ENCODE measurements at places on chromosomes 4 and X.

GRCh38 chr4:168832763-168833575 lies 177.1 kb downstream of the CBR4 start:
- DNase-seq, result peak; percentile 21

- DNase-seq, result no peak
These were observed 107.8 kb downstream of the SLC4A4 start for GRCh38 chr4:71446479-71447081.

DNA sequence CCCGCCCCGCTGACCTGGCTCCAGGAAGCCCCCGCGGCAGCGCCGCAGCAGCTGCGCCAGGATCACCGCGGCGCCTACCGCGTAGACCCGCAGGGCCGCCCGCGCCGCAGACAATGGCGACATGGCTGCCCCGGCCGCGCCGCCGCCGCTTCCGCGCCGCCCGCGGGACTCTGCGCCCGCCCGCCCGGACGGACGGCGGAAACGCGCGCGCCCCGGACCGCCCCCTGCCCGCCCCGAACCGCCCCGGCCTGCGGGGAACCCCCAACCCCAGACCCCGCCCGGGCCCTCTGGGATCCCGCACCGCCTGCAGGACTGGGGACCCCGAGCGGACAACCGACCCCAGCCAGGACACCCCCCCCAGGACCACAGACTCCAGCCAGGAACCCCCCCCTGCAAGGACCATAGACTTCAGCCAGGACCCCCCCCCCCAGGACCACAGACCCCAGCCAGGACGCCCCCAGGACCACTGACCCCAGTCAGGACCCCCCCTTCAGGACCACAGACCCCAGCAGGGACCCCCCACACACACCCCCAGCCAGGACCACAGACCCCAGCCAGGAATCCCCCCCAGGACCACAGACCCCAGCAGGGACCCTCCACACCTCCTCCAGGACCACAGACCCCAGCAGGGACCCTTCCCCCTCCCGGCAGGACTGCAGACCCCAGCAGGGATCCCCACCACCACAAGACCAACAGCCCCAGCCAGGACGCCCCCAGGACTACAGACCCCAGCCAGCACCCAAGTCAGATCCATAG lies at the start of the genes DHRSX and ZBED1:
DHRSX (minus strand) TSS at position 174 of the 756 bp plus-strand sequence; CDS start at position 123, 51 bp downstream.
ZBED1 (minus strand) TSS at position 174 of the 756 bp plus-strand sequence. CDS start 10,257 bp downstream, outside the sequence.
- no peak for DNase-seq

GRCh38 chrX:43644124-43644701 lies 11.9 kb upstream of the MAOA start:
- DNase-seq, result no peak

DNA sequence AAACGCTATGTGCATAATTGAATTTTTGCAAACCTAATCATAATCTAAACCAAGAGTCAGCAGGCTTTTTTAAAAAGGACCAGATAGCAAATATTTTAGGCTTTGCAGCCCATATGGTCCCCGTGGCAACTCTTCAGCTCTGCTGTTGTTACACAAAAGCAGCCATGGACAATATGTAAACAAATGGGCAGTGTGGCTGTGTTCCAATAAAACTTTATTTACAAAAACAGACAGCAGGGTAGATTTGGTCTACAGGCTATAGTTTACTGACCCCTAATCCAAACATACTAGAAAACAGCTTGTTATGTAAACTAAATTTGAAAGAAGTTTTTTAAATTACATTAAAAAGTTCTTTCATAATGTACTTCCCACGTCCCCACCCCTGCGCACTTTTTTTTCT lies 53.1 kb downstream of the FUNDC1 start:
- no peak for DNase-seq

DNA sequence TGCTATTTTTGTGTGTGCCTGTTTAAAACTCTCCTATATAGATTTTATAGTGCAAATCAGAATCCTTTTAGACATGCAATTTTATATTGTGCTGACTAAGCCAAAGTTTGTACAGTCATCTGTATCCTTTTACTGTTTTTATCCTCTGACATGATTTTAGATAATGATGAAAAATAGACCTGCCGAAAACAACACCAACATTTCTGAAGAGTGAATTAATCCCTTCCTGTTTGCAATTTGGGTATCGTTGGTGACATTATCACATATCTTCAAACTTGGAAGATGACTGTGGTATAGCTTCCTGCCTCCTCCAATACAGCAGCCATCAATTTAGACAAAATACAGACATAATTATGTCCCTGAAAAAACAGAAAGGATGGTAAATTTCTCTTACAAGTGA lies 28.9 kb upstream of the DSPP start:
- DNase-seq, result no peak

DNA sequence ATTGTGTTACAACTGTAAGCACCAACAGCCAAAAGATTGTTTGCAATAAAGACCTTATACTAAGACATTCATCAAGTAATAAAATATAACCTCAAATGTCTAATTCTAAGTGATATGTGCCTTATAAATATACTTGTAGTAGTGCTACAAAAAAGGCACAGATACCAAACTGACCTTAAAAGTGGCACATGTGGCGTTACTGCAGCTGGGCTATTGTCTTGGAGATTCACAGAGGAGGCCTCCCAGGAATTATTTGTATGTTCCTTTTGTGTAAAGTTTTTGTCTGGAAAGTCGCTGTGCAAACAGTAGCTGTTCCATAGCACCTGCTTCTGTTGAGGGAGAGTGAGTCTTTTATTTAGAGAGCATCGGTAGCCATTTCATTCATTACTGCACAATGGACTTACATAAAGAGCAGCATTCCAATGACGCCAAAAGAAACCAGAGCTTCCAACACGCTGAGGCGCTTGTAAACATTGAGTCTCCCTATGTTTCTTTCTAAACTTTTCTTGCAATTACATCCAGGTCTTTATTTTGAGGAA lies 143.7 kb downstream of the RPA4 start:
- DNase-seq, result no peak

- no peak for DNase-seq
These were observed 2.3 kb upstream of the NSD2 start for GRCh38 chr4:1868912-1869311.

DNA sequence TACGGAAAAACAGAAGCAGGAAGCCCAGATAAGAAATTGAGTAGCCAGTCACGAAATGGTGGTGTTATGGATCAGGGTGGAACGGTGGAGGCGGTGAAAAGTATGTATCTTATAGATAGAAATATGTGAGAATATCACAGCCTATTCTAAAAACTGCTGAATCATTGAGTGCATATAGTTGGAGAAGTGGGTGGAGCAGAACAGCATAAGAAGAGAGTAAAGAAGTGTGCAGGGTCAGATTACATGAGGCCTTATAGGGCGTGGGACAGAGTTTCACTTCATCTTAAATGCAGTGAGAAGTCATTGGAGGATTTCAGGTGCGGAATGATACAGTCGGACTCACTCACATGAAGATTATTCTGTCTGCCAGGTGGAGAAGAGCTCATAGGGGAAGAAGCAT lies 293.1 kb downstream of the TRIML1 start:
- DNase-seq, result no peak

DNA sequence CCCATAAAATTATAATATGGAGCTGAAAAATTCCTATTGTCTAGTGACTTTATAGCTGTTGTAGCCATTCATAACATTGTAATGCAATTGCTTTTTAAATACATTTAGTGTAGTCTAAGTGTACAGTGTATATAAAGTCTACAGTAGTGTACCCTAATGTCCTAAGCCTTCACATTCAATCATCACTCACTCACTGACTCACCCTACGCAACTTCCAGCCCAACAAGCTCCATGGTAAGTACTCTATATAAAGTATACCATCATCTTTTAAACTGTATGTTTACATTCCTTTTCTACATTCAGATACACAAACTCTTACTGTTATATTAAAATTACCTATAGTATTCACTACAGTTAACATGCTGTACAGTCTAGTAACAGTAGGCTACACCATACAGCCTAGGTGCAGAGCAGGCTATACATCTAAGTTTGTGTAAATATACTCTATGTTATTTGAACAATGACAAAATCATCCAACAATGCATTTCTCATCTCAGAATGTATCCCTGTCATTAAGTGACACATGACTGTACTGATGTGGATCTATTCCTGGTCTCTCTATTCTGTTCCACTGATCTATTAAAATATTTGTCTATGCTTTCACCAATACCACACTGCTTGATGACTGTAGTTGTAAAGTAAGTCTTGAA lies 33.7 kb downstream of the CLOCK start:
- no peak for DNase-seq

- no peak for DNase-seq
These were observed 4.9 kb upstream of the BCOR start for GRCh38 chrX:40102393-40103381.

DNA sequence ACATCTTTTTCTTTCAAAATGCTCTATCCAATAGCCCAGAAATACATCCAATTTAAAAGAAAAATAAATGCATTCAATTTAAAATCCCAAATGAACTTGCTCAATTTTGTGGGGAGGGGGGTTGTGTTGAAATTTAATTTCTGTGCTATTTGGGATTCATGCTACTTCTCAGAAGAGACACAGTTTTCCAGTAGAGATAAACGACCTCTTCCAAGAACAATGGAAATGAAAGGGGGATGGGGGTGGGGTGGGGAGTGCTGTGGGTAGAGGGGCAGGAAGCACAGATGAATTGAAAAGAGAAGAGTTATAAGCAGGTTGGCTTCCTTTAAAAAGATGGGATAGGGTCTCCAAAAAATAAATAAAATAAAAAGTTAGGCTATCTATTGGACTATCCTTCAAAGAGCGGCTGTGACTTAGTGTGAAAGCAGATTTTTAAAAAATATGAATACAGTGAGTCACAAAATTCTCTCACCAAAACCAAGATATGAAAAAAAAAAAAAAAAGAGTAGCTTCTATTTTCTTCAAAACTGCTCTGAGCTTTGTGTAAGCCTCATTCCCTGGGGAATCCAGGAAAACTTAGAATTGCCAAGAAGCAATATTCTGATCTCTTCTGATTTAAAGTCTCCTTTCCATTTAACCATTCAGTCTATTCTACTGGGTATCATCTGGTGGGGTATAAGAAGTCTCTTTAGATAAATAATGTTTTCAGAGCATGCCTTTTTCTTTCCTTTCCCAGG lies 324.3 kb downstream of the PTTG2 start:
- DNase-seq, result no peak

DNA sequence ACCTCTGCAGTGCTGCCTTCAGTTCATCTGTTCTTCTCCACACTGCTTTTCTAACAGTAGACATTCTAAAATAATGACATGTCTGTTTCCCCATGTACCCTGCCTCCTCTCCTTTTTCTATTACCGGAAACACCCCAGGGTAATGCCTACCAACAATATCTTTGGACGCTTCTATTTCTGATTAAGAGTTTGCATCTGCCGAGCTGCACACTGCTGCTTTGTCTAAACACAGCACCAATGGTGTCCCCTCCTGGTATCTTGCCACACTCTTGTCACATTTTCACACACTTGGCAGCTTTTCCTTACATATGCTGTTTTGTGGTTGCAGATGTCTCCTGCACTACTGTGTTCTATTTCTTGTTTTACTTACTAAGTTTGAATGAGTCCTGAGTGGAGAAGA lies 288.8 kb downstream of the GRIA2 start:
- DNase-seq, result peak; percentile 4

DNA sequence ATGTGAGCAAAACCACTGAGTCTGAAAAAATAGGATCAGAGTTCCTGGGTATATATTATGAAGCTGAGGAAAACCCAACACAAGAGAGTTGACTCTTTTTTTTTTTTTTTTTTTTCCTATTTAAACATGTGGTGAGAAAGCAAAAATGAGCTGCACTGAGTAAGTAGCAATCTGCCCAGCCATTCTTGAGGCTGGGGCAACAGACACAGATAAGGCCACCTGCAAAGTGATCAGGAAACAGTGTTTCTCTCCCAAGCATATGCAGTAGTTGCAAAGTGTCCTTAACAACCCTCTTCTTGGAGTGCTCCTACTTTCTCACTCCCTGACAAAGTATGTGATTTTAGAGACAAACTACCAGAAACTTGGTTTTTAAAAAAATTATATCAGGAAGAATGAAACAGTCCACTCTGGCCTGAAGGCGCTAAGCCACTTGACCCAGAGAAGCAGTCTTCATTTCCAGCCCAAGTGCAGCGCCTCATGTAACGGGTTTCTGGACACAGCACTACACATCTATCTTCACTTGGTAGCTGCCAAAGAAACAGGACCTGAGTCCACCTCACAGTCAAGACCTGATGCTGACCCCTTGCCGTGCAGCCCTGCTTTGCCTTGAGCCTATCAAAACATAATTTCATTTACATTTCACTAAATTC lies 124.6 kb upstream of the MAP3K15 start:
- no peak for DNase-seq

- no peak for DNase-seq
These were observed 151.1 kb upstream of the TBC1D9 start for GRCh38 chr4:140906993-140907962.

GRCh38 chr4:6498511-6499237 lies 26.3 kb upstream of the PPP2R2C start:
- DNase-seq, result no peak
